ENCODE measurements at places on chromosomes 7 and 10.

DNA sequence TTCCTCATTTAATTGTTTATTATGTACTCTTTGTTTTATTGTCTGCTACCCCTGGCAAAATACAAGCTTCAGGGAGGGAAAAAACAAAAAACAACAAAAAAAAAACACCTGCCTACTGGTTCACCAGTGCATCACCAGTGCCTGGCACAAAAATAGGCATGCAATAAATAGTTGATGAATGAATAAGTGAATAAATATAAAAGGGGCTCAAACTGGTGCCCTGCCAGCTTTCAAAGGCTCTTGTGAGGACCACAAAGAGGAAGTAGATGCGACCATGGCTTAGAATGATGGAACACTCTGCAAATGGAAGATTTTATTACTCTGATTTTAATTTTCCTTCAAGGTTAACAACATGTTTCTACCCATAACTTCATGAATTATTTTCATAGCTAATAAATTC is 213.0 kb upstream of the INHBA start:
- DNase-seq = no peak

- DNase-seq = no peak
These were observed 174.7 kb upstream of the TCF7L2 start for GRCh38 chr10:112775381-112775780.

GRCh38 chr10:103659674-103660363 is 166.3 kb downstream of the NEURL1 start:
- DNase-seq = peak; percentile 48

- no peak for DNase-seq
These were observed 7.6 kb upstream of the BPGM start for GRCh38 chr7:134639061-134639460.

DNA sequence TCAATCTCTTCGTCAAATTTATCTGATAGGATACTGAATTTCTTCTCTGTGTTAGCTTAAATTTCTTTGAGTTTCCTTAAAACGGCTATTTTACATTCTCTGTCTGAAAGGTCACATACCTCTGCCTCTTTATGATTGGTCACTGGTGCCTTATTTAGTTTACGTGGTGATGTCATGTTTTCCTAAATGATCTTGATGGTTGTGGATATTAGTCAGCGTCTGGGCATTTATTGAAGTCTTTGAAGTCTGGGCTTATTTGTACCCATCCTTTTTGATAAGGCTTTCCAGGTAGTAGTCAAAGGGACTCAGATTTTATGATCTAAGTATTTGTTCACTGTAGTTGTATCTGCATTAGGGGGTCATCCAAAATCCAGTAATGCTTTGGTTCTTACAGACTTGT is 1407.5 kb upstream of the LRRTM3 start:
- DNase-seq = no peak

- DNase-seq = no peak
These were observed 1.4 kb upstream of the KLF6 start for GRCh38 chr10:3786295-3787015.

- no peak for DNase-seq
These were observed 108.1 kb downstream of the SNX10 start for GRCh38 chr7:26399736-26400135.
